ENCODE measurements at places on chromosomes 13 and 19. TPM values are rescaled to one million over a fixed set of nuclear protein-coding genes. Genes with fewer than 3 reads are reported as not detected.

ODAD3 gene
- polyA plus RNA-seq: 0.28 TPM

POU2F2 gene
- 0.92 TPM for polyA plus RNA-seq

CEACAM20 gene
- polyA plus RNA-seq: not detected

HSD11B1L gene
- 4.3 TPM for polyA plus RNA-seq

STOML3 gene
- polyA plus RNA-seq: not detected

ZNF878 gene
- 0.37 TPM for polyA plus RNA-seq

FPR1 gene
- polyA plus RNA-seq: 1.5 TPM

PEX11G gene
- 3.1 TPM for polyA plus RNA-seq

KCTD4 gene
- polyA plus RNA-seq: 0.16 TPM

KIR3DL1 gene
- polyA plus RNA-seq: not detected

PSG3 gene
- polyA plus RNA-seq: 0.30 TPM

LIM2 gene
- not detected for polyA plus RNA-seq

FBN3 gene
- polyA plus RNA-seq: not detected

GPR183 gene
- 3.7 TPM for polyA plus RNA-seq

ZNF57 gene
- polyA plus RNA-seq: 3.2 TPM

C5AR1 gene
- polyA plus RNA-seq: 4.3 TPM

APC2 gene
- polyA plus RNA-seq: 0.61 TPM

LRRC63 gene
- polyA plus RNA-seq: 0.08 TPM

BEST2 gene
- polyA plus RNA-seq: 0.08 TPM

NPAS1 gene
- polyA plus RNA-seq: 2.2 TPM

TBC1D17 gene
- 32.5 TPM for polyA plus RNA-seq

BAX gene
- 34.2 TPM for polyA plus RNA-seq

ZNF780B gene
- polyA plus RNA-seq: 13.3 TPM

CPAMD8 gene
- polyA plus RNA-seq: not detected

BCAM gene
- 120 TPM for polyA plus RNA-seq

LRRC8E gene
- 0.33 TPM for polyA plus RNA-seq

DOCK6 gene
- 40.4 TPM for polyA plus RNA-seq

ZNF576 gene
- polyA plus RNA-seq: 7.2 TPM

IL4I1 gene
- polyA plus RNA-seq: 1.3 TPM

C5AR2 gene
- polyA plus RNA-seq: not detected

BRME1 gene
- polyA plus RNA-seq: 3.4 TPM

TMPRSS9 gene
- 0.61 TPM for polyA plus RNA-seq

ZNF837 gene
- 1.4 TPM for polyA plus RNA-seq

ERICH6B gene
- 0.92 TPM for polyA plus RNA-seq

ZNF808 gene
- 5.4 TPM for polyA plus RNA-seq

FGF22 gene
- 0.21 TPM for polyA plus RNA-seq

CLEC17A gene
- 0.09 TPM for polyA plus RNA-seq

EXOSC5 gene
- 35.4 TPM for polyA plus RNA-seq

SHISA2 gene
- 49.8 TPM for polyA plus RNA-seq

ANKLE1 gene
- polyA plus RNA-seq: 1.6 TPM

FARP1 gene
- polyA plus RNA-seq: 80.6 TPM

GNG7 gene
- 4.0 TPM for polyA plus RNA-seq

SHC2 gene
- polyA plus RNA-seq: 19.9 TPM

TNNI3 gene
- polyA plus RNA-seq: 3.0 TPM

SEMA6B gene
- 41.1 TPM for polyA plus RNA-seq

Measured in muscle of arm (tissue), 14 donors.